ENCODE measurements at places on chromosomes 11 and 22. TPM values are rescaled to one million over a fixed set of nuclear protein-coding genes. Genes with fewer than 3 reads are reported as not detected.

Gene SAA1
- not detected for total RNA-seq

Gene ARHGAP20
- 2.7 TPM for total RNA-seq

Gene CLCF1
- 4.6 TPM for total RNA-seq

Gene ACTN3
- total RNA-seq, result 0.19 TPM
